ENCODE measurements at places on chromosomes 7 and 10.

- peak; percentile 13 for ATAC-seq
Observed at GRCh38 chr7:13933536-13933935, 55.9 kb downstream of the ETV1 start.

DNA sequence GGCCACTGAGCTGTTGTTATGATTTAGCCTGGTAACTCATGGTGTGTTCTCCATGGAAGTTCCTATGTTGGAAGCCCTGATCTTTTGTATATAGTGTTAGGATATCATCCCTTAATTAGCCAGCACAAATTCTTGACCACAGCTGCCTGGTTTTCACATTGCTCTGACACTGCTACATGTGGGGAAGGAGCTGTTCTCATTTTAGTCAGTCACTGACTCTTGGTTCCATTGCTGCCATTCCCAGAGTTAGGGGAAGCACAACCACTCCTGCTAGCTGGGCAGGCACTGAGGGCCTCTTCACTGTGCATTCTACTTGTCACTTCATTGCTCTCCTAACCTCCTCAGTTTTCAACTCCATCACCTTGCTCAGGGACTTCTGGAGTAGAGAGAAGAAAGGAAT, 98.4 kb upstream of the GJD4 start:
- ATAC-seq = no peak

- ATAC-seq = no peak
Observed at GRCh38 chr10:44370731-44371248, 14.1 kb downstream of the CXCL12 start.

- peak; percentile 46 for ATAC-seq
Observed at GRCh38 chr7:26449175-26450165, 157.8 kb downstream of the SNX10 start.

GRCh38 chr7:3922175-3922635, 621.2 kb downstream of the SDK1 start:
- no peak for ATAC-seq

DNA sequence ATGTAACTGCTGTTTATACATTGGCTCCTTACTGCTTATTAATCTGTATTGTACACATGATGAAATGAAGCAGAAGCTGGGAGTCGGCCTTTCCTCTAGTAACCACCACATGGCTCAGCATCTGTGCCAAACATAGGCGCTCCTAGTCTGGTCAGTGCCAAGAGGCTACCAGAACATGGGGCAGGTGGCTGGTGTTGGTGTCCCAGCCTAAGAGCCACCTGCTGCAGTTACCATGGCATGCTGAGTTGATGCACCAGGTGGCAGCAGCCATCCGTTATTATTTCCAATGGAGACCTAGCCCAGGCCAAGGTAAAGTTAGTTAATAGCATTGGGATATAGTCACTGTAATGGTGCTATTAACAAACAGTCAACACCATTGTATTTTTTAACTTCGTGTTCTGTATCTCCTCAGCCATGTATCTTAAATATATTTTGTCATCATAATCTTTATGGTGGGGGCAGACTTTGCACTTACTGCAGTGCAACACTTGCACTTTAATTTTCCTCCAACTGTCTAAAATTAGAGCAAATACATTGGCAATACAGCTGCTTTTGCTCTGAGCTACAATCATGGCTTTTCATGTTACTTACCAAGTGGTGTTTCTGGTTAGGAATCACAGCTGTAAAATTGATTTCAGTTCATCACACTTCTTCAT, 33.1 kb downstream of the HBP1 start:
- ATAC-seq = peak; percentile 48

GRCh38 chr7:156257904-156258303, 382.7 kb upstream of the RNF32 start:
- no peak for ATAC-seq

DNA sequence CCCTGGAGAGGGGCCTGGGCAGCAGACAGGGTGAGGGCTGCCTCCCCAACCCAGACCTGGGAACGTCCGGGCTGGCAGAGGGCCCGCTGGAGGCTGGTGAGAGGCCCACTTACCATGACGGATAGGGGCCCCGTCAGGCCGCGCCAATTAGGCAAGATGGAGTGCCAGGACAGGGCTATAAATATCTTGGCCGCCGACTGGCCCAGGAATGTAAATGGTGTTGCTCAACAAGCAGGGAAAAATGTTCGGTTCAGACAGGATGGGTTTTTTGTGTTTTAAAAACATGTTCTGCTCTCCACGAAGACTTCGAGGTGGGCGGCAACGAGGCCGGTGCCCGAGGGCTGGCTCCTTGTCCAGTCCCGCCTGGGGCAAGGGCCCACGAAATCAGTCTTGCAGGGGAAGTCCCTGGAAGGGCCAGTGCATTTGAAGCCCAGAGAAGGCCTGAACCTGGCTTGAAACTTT, 35.8 kb upstream of the ELN start:
- peak; percentile 89 for ATAC-seq

DNA sequence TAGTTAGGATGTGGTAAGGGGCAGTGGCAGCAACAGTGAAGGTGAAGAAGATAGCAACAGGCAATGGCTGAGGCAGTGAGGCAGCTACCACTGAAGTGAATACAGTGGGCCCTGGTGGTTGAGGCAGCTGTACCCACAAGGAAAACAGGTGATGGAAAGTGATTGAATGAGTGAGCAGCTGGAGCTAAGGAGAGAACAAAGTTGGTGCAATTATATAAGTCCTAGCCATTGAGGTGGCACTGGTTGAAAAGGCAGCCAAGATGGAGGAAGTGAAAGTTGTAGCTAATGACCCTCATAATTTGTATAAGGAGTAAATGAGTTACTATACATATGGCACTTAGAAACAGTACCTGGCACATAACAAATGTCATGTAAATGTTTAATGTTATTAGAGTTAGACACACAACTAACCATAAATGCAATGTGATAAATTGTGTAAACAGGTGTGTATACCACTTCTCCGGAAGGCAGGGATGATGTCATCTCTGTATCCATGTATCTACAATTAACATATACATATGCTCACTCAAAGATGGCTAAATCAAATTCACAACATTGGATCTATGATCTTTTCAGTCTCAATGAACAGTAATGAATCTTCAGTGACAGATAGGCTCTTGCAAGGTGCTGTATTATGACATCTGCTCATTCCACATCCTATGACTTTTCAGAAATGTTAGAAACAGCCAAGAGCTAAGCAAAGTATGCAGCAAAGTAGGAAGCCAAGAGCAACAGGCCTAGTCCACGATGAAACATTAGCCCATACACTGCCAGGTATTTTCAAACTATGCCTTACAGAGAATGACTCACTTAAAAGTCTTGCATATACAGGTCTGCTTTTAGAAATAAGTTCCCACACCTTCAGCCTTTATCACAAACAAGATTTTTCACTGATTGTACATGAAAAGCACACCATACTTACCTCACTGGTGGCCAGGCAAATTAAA, 10.7 kb downstream of the XPNPEP1 start:
- peak; percentile 81 for ATAC-seq

GRCh38 chr10:82397854-82398253, 522.9 kb downstream of the NRG3 start:
- ATAC-seq = no peak

DNA sequence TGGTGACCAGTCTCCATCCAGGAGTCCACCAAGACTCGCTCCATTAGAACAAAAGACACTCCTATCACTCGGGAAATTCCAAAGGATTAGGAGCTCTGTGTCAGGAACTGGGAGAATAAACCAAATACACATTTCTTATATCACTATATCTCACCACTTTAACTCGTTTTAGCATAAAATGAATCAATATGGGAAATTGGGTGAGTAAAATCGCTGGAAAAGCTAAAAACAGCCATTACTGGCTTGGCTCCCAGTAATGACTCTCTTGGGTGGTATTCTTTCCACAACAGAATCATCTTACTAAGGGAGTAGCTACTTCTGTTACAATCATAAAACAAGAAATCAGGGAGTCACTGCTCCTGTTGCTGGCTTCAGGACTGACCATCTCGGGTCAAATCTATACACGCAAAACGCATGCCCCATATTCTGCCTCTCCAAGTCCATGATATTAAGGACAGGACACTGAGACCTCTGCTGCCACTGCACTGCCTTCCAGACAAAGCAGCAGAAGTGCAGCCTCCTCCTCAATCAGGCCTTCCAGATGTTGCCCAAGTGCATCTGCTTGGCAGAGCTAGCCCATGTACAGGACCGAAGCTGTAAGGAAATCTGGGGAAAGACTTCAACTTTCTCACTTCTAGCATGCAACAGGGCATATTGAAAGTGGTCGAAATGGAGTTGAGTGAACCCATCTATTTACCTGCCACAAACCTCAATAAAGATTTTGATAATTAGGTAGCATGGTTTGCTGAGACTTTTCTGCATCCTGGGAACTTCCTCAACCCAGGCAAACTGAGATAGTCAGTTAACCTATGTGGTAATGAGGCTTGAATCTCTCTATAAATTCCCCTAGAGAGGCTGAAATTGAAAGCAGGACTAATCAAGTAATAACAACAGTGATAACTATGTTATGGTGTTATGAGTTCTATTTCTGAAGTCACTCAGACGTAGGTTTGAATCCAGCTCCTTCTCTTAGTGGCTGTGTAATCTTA, 14.4 kb upstream of the PANK1 start:
- ATAC-seq = no peak

DNA sequence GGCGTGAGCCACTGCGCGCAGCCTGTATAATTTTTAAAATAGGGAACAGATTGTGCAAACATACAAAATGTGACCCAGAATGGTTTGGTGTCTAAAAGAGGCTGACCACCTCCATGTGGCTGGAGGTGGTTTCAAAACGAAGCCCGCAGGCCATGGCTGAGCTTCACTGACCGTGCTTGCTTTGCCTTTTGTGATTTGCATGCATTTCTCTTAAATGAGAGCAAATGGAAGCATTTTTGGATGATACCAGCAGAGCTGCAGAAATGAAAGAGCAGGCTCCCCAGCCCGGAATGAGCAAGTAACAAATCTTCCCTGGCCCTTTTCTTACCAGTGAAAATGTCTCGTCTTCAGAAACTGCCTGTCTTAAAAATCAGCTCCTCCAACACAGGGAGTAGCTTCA, 239.9 kb downstream of the CAMK1D start:
- ATAC-seq = no peak

DNA sequence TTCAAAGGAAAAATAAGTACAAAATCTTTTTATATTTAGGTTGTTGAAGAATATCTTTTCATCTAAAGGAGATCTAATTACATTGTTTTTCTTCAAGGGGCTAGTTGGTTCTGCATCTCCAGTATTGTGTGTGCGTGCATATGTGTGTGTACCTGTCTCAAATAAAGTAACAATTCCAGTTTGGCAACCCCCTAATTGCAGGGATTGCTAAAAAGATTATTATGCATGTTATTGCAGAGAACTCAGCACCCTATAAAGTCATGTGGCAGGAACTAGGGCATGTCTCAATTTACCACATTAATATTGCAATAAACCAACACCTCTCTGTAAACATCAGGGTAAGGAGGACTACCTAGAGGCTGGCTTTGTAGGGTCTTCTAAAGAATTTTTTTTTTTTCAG, 37.0 kb downstream of the MRPS33 start:
- ATAC-seq = no peak

- ATAC-seq = no peak
Observed at GRCh38 chr10:53331460-53331859, 558.9 kb upstream of the MBL2 start.

- ATAC-seq = no peak
Observed at GRCh38 chr7:12567015-12567414, 3.5 kb upstream of the SCIN start.

DNA sequence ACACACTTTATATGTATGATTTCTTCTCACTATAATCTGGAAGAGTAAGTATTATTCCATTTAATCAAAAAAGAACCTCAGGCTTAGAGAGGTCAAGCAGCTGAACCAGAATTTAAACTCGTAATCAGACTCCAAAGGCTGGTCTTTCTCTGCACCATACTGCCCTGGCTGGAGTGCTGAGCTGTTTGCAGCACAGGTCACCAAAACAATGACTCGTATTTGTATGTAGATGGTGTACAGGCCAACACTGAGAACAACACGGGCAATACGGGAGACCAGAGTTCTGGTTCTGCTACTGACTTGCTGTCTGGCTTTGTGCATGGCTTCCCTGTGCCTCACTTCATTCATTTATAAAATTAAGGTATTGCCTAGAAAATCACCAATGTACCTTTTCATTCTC, 57.9 kb downstream of the CDCA7L start:
- ATAC-seq = no peak

GRCh38 chr10:116654816-116655215, 34.1 kb downstream of the PNLIPRP2 start:
- no peak for ATAC-seq

DNA sequence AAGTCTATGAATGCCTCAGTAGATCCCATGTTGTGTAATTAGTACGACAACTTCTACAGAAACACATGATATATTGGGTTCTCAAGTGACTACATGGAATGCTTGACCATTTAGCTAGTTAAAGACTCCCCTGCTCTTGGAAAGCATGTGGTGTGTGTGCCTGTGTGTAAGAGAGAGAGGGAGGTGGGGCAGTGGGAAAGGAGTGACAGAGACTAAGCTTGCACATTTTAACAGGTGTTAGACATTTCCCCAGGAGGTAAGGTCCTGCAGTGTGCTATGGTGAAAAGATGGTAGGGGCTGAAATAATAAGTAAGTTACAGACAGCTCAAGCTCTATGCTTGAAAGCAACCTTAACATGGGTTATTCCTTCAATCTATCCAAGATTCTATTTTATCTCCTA, 241.7 kb upstream of the GHITM start:
- no peak for ATAC-seq

- no peak for ATAC-seq
Observed at GRCh38 chr7:99456288-99456687, 9.7 kb downstream of the ATP5MF start.

DNA sequence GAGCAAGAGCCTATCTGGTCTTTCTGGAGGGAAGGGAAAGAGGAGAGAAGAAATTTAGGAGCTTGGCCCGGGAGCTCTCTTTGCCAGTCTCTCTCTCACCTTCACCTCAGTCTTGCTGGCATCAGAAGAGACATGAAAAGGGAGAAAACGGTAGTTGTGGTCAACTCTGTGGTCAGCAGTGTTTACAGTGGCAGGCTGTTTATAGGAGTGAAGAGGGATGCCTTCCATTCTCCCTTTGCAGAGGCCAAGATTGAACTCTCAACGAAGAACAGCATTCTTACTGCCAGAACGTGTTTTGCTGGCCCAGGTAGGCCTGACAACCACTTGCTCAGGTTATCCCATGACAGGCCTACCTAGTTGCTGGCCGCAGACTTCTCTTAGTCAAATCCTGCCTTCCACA, 133.3 kb downstream of the CCDC3 start:
- ATAC-seq = no peak

DNA sequence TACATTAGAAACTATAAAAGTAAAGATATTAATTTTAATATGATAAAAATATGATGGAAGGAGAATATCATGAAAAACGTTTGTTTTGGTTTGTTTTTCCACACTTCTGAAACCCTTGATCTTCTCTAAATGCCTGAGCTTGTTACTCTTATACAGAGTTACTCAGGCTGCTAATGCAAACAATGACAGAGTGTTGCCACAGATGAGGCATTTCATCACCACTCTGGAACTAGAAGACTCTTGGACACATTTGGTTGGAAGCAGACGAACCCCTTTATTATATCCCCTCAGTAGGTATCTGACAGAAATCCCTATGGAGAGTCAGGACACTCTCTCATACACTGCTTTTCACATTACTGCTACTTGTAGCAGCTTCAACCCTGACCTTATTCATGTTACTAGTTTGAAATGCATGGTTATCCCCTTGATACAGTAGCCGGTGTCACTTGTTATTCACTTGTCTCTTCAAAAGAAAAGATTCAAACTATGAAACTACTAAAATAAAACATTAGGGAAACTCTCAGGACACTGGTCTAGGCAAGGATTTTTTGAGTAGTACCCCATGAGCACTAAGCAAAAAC, 66.9 kb downstream of the SEMA3C start:
- ATAC-seq = no peak

- no peak for ATAC-seq
Observed at GRCh38 chr10:121478556-121478955, 119.7 kb downstream of the FGFR2 start.

GRCh38 chr10:123272171-123272570, 118.0 kb downstream of the BUB3 start:
- ATAC-seq = no peak

Measured in gastroesophageal sphincter (tissue), 4 donors.